ENCODE measurements at places on chromosomes 3 and 15.

DNA sequence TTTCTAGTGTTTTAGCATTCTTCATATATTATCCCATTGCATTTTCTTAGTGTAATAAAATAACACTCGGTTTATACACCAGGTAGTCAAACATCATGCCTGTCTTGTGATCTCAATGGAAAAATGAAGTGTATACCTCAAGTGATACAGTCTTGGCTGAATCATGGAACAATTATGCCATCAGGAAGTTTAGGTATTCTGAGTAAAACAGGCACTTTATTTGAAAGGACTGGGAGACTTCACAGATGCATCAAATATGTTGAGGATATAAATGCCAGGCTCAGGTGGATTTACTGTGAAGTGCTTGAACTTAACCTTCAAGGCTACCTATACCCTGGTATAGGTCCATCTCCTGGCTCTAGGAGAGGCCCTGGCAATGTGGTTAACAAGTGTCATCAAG, 8.5 kb downstream of the TGFBR2 start:
- DNase-seq, result no peak

GRCh38 chr3:156837115-156837514, 11.0 kb downstream of the LEKR1 start:
- no peak for DNase-seq

DNA sequence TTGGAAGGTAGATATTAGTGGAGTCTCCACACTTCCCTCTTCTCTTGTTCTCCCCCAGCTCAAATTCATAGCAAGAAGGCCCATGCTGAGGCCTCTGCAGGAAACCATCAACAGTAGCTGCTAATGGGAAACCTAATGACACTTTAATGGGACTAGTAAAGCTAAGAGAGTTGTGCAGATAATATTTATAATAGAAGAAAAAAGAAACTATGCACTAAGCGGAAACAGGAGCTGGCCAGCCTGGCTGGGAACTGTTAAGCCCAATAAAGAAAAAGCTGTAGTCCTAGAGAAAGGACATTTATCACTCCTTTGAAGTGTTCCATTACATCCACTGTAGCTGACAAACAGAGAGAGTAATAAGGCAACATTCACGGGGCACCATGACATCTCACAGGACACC, 229.6 kb downstream of the IGSF11 start:
- no peak for DNase-seq

DNA sequence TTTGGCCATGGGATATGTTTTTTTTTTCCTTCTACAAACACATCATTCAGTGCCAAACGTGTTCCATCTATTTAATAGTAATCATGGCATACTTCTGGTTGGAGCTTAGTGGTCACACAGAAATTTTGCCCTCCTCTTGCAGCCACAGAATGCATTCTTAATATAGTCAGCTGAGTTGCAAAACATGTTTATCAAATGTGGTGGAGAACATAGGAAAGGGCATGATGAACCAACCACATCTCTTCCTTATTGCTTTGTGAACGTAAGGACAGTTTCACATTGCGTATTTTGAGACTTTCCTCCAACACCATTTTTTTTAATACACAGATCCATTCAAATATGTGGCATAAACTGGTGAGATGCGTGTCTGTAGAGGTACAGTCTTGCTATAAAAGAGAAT, 106.8 kb downstream of the BBX start:
- DNase-seq, result no peak

DNA sequence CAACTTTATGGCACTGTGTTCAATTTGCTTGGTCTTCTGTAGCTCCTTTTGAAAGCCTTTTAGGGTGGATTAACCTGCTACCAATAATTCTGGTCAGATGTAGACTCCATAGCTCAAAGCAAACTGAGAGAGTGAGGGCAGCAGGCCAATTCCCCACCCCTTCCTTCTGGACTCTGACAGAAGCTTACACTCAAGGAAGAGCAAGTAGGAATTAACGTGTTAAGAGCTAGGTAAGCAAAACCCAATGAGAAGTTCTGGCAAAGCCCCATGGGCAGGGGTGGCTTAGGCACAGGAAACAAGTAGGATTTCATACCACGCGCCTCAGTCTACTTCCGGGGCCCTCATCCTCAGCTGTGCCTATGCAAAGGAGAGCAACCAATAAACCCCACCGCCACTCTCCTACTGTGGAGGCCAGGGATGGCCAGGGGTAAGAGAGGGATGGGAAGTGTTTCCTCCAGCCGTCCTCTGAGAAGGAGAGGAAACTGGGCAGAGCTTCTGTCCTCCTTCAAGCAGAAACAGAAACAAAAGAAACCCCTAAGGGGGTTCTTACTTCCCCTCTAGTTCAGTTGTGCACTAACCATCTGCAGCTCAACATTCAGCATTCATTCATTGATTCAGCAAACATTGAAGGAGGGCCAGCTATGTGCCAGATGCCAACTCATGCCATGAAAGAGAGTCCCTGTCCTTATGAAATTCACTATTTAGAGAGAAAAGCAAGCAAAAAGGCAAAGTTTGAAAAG, 12.6 kb downstream of the CCR5 start:
- DNase-seq, result no peak

DNA sequence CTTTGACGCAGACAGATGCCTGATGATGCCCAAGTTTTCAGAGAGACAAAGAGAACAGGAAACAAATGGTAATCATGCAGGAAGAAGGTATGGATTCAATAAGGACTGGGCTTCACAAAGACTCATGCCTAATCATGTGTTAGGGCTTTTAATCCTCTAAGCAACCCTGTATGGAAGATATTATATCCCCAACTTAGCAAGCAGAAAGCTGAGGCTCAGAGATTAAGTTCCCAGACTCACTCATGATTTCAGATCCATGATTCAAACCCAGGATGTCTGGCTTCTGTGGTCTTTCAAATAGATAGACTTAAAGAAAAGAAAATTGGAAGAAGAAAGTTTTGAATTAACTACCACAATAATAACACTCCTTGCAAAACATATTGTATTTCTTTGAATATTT, 4.1 kb upstream of the CLASP2 start:
- no peak for DNase-seq

DNA sequence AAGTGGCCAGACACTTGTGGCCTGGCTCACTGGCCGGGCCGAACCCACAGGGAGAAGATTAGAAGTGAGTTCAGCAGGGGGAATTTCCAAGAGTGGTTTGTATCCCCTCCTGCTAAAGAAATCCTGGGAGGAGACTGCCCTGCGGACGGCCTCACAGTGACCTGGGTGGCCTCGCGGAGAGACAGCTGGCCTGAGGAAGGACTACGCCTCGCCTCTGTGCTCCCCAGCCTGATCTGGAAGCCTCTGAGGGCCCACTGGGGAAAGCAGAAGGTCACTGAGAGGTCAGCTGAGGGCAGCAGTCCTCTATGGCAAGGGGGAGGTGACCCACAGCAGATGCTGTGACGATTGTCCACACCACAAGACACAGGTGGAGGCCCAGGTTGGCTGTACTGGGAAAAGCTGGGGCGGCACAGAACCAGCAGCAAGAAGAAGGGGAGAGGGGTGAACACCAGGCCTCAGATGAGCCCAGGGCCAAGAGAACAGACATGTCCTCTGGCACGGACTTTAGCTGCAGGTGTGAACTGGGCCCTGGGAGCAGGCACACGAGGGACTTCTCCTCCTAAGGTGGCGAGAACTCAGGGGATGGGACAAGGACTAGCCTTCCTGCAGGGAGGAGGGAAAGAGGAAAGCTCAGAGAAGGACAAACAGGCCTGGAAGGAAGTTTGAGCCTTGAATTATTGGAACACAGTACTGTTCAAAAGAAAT, 37.2 kb upstream of the DLG1 start:
- DNase-seq, result no peak

DNA sequence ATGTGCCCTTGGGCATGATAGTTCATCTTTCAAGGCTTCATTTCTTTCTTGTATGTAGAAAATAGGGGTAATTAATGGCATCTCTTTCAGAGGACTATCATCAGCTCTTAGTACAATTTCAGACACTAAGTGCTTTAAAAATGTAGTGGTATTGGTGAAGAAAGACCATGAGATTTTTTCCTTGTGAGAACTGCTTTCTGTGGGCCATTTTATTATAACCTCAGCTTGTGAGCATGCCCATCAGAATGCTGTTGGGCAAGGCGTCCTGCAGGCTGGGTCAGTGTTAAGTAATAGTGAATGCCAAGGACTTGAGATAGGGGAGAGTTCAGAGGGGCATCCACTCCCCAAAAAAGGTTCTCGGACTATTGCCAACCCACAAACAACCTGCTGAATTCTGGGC, 187.9 kb downstream of the GHSR start:
- no peak for DNase-seq

Data from stimulated activated CD4-positive, alpha-beta T cell treated with anti-CD3 and anti-CD28 coated beads, Interleukin-1b, Interleukin-23, amount 100 ng/mL, for 1 hour (primary cell).